ENCODE measurements at places on chromosomes 7 and 10.
A peak's percentile ranks its signal among the peaks of the same experiment; 100 is the strongest.

DNA sequence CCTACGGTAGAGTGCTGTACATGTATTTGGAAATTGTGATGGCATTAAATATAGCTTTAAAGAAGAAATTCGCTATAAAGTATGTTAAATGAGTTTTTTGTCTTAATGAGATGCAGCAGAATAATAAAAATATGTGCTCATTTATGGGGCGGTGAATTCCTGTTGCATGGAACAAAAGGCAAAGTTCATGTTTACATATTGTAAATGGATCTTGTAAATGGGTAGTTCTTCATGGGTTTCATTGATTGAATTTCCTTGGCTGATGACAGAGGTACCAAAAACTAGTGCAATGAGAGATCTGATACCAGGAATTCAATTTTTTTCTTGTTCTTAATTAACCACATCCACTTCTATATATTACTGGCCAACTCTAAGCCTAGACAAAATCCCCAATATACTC is 284.2 kb downstream of the SUGCT start:
- no peak for DNase-seq

- DNase-seq, result no peak
Measured at GRCh38 chr7:151925446-151926335, 30.6 kb upstream of the GALNTL5 start.

DNA sequence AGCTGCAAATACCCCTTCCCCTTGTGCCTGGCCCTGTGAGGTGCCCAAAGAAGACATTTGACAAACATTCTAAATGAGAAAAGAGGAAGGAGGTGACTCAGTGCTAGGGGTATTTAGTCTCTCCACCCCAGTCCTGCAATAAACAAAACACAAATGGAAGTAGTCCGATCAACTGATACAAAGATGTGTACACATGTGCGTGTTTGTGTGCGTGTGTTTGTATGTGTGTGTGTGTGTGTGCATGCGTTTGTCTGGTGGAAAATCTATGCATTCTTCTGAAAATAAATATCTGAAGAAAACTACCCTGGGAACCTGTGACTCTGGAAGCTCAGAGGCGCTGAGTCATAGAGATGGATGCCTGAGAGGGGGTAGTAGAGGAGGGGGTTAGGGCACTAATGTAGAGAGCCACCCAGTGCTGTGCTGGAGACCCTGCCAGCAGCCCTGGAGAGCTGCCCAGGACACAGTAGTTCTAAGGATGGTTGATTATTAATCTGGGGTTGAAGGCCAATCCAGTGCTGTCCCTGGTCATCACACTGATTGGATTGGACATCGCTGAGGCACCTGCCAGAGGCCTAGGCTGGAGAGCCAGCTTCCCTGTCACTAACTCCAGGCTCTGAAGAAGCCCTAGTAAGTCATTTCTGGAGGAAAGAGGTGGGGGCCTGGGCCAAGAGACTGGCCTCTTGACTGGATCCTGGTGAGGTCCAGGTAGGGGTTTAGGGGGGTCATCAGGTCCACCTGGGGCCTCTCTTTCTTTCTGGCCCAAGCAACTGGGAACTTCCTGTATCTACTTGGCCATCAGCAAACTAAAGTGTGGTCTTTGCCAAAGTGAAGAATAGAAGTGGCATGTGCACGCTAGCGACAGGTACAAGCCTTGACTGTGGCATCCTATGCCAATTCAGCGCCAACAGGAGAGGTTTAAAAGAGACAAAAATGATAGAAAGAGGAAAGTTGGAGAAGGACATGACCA is 18.5 kb downstream of the SFTPA1 start:
- no peak for DNase-seq

DNA sequence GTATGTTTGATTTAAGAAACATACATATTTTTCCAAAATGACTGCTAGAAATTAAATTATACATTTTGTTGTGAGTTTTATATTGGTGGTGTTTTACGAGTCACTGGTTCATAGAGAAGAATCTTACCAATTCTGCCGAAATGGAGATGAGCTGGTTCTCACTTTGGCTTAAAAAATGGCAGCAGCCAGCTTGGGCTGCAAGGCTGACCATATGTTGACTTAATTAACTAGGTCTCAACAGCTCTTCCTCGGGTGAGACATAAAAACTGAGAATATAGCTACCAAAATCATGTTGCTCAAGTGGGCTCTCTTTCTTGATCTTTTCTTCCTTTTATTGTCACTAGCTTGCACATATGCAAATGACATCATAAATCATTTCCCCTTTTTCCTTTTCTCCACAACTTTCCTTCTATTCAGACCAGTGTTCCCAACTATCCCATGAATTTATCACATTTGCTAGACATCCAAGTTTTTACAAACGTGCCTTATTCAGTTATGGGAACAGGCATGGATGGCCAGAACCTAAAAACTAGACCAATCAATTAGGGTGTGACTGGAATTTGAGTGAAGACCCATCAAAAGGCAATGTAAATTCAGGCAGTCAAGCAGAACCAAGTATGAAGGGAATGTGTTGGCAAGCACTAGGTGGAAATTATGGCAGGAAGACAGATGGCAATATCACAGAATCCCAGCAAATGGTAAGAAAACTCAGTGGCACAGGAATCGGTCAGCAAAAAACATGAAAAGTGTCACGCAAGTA is 6.4 kb upstream of the TSPAN12 start:
- DNase-seq, result no peak

- no peak for DNase-seq
Measured at GRCh38 chr7:28767356-28767755, 190.8 kb downstream of the TRIL start.

GRCh38 chr7:51261950-51262795 is 54.4 kb downstream of the COBL start:
- DNase-seq, result no peak

- DNase-seq, result no peak
Measured at GRCh38 chr7:4702961-4703512, 20.9 kb downstream of the FOXK1 start.

- no peak for DNase-seq
Measured at GRCh38 chr7:157525491-157525915, 188.7 kb downstream of the DNAJB6 start.

GRCh38 chr10:2839081-2839725 is 228.1 kb upstream of the PFKP start:
- no peak for DNase-seq

DNA sequence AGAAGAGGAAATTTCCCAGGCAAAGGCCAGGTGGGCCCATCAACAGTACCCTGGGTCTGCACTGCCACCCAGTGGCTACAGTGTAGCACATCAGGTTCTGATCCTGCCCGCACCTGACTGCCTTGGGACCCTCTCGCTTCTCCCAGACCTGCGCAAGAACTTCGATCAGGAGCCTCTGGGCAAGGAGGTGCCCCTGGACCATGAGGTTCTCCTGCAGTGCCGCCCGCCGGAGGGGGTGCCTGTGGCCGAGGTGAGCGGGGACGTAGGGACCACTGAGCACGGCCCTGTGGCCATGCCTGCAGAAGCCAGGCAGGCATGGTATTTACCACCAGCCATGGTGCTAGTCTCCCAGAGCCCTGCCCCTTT is 33.9 kb upstream of the SLC29A3 start:
- DNase-seq, result peak; percentile 7

DNA sequence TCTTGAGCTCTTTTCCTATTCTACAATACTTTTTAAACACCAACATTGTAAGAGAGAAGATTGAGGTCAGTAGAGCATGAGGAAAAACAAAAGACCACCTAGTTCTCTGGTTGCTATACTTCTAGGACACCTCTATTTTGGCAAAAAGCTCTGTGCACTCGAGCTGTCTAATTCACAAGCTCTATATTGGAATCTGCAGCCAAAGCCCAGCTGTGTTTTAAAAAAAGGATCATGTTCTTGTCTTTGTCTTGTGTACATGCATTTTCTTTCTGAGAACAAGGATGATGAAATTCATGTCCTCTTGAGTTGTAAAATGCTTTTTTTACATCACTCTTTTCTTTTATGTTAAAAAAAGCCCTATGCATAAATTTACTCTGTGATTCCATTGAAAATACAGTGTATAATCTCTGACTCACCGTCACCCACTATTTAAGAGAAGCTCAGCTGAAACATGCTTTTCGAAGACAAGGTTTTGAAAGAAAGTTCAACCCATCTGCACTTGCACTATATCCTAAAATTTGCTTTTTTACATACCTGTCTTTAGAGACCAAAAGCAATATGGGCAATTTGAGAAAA is 215.5 kb upstream of the VSTM2A start:
- DNase-seq, result no peak
